ENCODE measurements at places on chromosomes 13 and 19. TPM values are rescaled to one million over a fixed set of nuclear protein-coding genes. Genes with fewer than 3 reads are reported as not detected.

- no peaks in the 10 kb centered on the region for H3K27me3 ChIP-seq
- H3K36me3 ChIP-seq: no peaks in the 10 kb centered on the region
- H3K27ac ChIP-seq: peak overlapping the region; percentile 87
- DNase-seq: no peak
- H3K4me3 ChIP-seq: peak overlapping the region; percentile 9
Measured at GRCh38 chr19:12912571-12912970, 6.5 kb downstream of the SYCE2 start.

DNA sequence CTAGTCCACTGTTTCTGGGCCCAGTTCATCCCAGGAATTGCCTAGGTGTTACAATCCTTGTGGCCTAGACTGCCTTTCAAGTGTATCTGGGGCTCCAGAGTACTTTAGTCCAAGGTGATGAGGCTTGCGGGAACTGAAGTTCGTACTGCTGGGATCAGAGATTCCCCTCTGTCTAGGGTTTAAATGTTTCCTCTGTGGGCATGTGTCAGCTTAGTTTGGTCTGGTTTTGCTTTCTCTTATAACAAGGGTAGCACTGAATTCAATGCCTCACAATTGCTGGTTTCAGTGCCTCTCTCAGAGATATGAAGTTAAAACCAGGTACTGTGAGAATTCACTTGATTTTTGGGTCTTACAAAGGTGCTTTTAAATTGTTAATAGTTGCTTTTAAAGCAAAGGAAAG, 30.8 kb downstream of the RGCC start:
- DNase-seq: no peak
- no peak overlapping the region for H3K4me3 ChIP-seq
- no peaks in the 10 kb centered on the region for H3K27me3 ChIP-seq
- H3K27ac ChIP-seq: no peak overlapping the region
- H3K4me1 ChIP-seq: no peaks in the 10 kb centered on the region

DNA sequence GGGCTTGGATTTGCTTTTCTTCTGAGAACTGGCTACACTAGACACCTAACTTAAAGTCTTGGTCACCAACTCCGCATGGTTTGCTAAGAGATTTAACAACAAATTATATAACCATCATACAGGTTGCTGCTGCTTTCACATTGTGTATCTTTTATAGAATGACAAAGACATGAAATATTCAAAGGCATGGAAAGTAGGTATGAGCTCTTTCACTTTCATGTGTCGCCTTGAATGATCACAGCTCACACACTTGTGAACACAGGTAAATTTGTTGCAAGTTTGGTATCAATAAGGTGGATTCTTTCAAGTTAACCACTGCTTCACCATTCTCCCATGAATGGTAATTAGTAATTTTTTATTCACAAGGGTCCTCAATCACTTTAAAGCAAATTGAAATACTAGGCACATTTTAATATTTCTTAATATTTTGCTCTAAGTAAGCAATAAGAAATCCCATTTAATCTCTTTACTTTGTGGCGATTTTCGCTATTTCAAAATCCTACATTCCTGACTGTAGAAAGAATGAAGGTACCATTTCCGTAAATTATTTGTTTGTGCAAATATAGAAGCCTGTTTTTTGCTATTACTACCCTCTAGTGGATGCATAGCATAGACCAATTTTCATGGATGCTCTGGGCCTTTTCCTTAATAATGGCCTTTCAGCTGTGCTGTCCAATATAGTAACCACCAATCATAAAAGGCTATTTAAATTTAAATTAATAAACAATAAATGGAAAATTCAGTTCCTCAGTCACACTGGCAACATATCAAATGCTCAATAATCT, 45.5 kb upstream of the FREM2 start:
- H3K4me1 ChIP-seq: no peaks in the 10 kb centered on the region
- no peak overlapping the region for H3K4me3 ChIP-seq
- DNase-seq: no peak

DNA sequence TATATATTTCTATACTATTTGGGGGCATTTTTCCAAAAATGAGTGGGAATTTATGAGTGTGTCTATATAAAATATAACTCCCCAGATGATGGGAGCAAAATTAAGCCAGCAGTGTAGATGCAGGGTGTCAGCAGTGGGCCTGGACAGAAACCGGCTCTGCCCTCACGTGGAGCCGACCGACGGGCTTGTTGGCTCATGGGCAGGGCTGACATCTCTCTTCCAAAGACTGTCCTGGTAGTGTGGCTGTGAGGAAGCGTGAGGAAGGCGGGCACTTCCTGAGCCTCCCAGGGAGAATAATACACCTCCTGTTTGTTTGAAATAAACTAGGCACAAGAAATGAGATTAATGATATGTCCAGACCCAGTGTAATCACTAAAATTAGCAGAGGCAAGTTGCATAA, 206.5 kb downstream of the TEX29 start:
- H3K4me3 ChIP-seq: no peak overlapping the region
- no peak overlapping the region for H3K27ac ChIP-seq
- no peaks in the 10 kb centered on the region for H3K27me3 ChIP-seq
- H3K36me3 ChIP-seq: no peaks in the 10 kb centered on the region
- DNase-seq: no peak

GRCh38 chr13:64912141-64912540, 2318.0 kb downstream of the PCDH9 start:
- no peaks in the 10 kb centered on the region for H3K27me3 ChIP-seq
- DNase-seq: no peak
- no peak overlapping the region for H3K27ac ChIP-seq

DNA sequence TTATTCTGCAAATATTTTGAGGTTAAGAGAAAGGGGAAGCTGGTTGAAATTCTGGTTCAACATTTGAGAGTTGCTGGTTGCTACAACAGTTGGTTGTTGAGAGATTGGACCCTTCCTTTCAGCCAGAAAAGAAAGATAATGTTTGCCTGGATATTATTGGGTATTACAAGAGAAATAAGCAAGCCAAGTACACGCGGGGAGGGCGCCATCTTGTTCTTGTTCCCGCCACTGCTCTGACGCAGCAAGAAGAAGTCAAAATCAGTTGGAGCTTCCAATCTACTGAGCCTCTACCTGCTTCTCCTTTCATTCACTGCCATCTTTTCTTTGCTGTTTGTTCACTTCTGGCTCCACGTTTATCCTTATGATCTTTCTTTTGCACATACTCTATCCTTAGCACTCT, 18.4 kb downstream of the BSPH1 start:
- no peaks in the 10 kb centered on the region for H3K36me3 ChIP-seq
- H3K27me3 ChIP-seq: no peaks in the 10 kb centered on the region
- no peak overlapping the region for H3K4me3 ChIP-seq
- no peak overlapping the region for H3K27ac ChIP-seq
- no peaks in the 10 kb centered on the region for H3K4me1 ChIP-seq

- H3K4me1 ChIP-seq: no peaks in the 10 kb centered on the region
- no peak for DNase-seq
- no peaks in the 10 kb centered on the region for H3K36me3 ChIP-seq
- H3K4me3 ChIP-seq: no peak within 1 kb of the TSS
- no peaks in the 10 kb centered on the region for H3K27me3 ChIP-seq
Measured at GRCh38 chr19:11295665-11296245, at the start of gene TSPAN16. Gene TSPAN16 (plus strand): TSS chr19:11296160. CDS start chr19:11296298, 138 bp downstream.

GRCh38 chr13:27170516-27171243, 931 bp downstream of the USP12 start:
- DNase-seq: peak; percentile 76
- H3K36me3 ChIP-seq: no peaks in the 10 kb centered on the region
- H3K4me3 ChIP-seq: peak overlapping the region; percentile 92
- H3K27me3 ChIP-seq: no peaks in the 10 kb centered on the region
- H3K4me1 ChIP-seq: peaks cover 55% of the 10 kb centered on the region

DNA sequence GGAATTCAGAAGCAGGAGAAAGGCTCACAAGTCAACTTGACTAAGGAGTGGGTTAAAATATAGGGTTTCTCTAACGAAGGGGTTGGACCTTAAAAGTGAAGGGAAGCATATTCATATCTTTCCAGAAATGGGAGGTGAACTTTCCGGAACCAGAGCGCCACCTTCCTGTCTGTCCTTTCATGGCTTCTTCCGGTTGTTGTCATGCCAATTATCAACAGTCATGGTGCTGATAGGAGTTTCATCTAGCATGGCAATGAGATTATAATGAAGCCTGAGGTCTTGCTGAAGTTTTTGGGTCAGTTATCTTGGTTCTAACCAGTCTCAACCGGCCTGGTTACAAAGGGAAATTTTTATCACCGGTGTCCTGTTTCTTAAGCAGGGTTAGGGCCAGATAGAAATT, 162.9 kb upstream of the NBEA start:
- no peaks in the 10 kb centered on the region for H3K27me3 ChIP-seq
- no peaks in the 10 kb centered on the region for H3K36me3 ChIP-seq
- H3K27ac ChIP-seq: no peak overlapping the region
- no peaks in the 10 kb centered on the region for H3K4me1 ChIP-seq
- no peak for DNase-seq
- no peak overlapping the region for H3K4me3 ChIP-seq

- H3K4me3 ChIP-seq: no peak overlapping the region
- H3K36me3 ChIP-seq: no peaks in the 10 kb centered on the region
- H3K27me3 ChIP-seq: no peaks in the 10 kb centered on the region
- DNase-seq: no peak
Measured at GRCh38 chr13:41011382-41011956, 7.6 kb downstream of the ELF1 start.

DNA sequence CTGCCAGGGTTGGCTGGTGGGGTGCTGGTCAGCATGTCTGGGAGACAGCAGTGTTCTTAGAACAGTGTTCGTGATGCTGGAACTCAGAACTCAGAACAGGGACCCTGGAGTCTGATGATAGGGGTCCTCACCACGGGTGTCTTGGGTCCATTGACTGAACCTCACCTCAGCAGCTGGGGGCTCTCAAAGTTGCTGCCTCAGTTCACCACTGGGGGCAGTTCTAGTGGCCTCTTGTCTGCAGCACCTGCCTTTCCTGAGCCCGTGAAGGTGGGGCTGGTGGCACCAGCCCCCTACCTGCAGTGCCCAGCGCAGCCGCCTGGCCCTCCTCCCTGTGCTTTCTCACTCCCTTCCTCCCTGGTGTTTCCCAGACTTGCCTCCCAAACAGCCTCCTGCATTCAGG, 28.5 kb downstream of the SAFB start:
- H3K4me3 ChIP-seq: no peak overlapping the region
- H3K27ac ChIP-seq: no peak overlapping the region
- H3K27me3 ChIP-seq: no peaks in the 10 kb centered on the region
- DNase-seq: peak; percentile 39
- peaks cover 61% of the 10 kb centered on the region for H3K36me3 ChIP-seq
- no peaks in the 10 kb centered on the region for H3K4me1 ChIP-seq

DNA sequence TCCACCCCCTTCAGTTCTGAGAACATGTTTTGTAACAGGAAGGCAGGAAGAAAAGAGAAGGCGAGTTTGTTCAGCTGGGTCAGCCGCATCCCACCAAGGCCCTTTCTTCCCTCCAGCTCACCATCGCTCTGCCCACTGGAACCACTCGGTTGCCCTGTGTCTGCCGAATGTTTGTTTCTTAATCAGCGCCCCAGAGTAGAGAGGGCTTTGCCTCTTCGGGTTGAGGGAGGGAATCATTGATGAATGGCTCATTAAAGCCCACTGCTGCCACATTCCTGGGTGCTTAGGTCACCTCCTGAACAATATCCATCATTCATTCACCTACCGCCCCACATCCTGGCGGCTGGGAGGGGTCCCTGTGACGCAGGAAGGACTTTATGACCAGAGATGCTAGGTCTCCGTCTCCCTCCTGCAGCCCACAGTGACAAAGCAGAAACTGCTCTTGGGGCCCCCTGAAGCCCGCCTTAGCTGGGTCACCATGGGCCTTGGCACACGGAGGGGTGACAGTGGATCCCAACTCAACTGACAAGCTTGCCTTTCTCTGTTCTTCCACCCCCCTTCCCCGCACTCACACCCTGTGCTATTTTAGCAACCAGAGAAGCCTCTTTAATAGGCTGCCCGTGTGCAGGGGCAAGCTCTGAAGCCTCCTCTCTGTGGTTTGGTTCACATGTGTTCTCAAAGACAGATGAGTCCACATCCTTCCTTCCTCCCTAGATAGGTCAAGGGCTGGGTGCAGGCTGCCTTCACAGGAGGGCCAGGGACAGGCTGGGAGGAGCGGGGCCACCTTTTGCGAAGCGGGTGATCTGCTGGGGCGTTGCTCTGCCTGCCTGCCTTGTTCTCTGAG, 46.2 kb downstream of the ACTN4 start:
- peaks cover 8% of the 10 kb centered on the region for H3K36me3 ChIP-seq
- no peaks in the 10 kb centered on the region for H3K27me3 ChIP-seq
- no peak for DNase-seq
- peak overlapping the region; percentile 91 for H3K27ac ChIP-seq

DNA sequence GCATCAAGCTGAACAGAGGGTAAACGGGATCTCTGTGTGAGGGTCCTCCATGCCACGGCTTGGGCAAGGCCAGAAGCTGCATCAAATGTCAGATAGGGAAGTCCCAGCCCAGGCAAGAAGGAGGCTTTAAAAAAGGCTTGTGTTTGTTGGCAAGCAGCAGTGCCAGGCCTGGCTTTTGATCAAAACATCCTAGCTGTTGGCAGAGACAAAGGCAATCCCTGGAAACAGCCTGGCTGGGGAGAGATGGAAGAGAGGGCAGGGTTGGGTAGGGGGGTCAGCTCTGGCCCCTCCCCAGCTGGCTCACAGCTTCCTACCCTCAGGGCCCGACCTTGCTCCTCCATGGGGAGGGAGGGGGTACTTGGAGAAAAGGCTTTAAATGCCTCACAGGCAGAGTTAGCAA, 61.8 kb upstream of the KCTD15 start:
- no peak overlapping the region for H3K4me3 ChIP-seq
- no peak for DNase-seq
- no peaks in the 10 kb centered on the region for H3K27me3 ChIP-seq
- H3K4me1 ChIP-seq: peaks cover 9% of the 10 kb centered on the region
- H3K27ac ChIP-seq: no peak overlapping the region
- H3K36me3 ChIP-seq: no peaks in the 10 kb centered on the region

- no peak overlapping the region for H3K27ac ChIP-seq
- no peak for DNase-seq
- H3K4me1 ChIP-seq: peaks cover 23% of the 10 kb centered on the region
- no peaks in the 10 kb centered on the region for H3K27me3 ChIP-seq
- no peak overlapping the region for H3K4me3 ChIP-seq
Measured at GRCh38 chr19:41753159-41753558, 2.2 kb upstream of the CEACAM6 start.

- H3K27ac ChIP-seq: no peak overlapping the region
- H3K4me3 ChIP-seq: no peak overlapping the region
- H3K36me3 ChIP-seq: peaks cover 99% of the 10 kb centered on the region
- H3K4me1 ChIP-seq: no peaks in the 10 kb centered on the region
- no peaks in the 10 kb centered on the region for H3K27me3 ChIP-seq
Measured at GRCh38 chr19:19334063-19334988, 13.7 kb downstream of the MAU2 start.

- DNase-seq: no peak
- H3K27ac ChIP-seq: no peak overlapping the region
- no peaks in the 10 kb centered on the region for H3K4me1 ChIP-seq
- H3K4me3 ChIP-seq: no peak overlapping the region
- H3K36me3 ChIP-seq: peaks cover 88% of the 10 kb centered on the region
Measured at GRCh38 chr13:41075485-41075884, 14.2 kb downstream of the WBP4 start.

Gene RUBCNL
- total RNA-seq: 2.5 TPM

Gene ZNF563
- total RNA-seq: 6.6 TPM

Gene HIPK4
- total RNA-seq: 0.36 TPM

Gene NKPD1
- total RNA-seq: not detected
